Heart right ventricle (tissue), 16 donors: ENCODE measurements at places on chromosomes 7 and 10. TPM values are rescaled to one million over a fixed set of nuclear protein-coding genes. Genes with fewer than 3 reads are reported as not detected.

DNA sequence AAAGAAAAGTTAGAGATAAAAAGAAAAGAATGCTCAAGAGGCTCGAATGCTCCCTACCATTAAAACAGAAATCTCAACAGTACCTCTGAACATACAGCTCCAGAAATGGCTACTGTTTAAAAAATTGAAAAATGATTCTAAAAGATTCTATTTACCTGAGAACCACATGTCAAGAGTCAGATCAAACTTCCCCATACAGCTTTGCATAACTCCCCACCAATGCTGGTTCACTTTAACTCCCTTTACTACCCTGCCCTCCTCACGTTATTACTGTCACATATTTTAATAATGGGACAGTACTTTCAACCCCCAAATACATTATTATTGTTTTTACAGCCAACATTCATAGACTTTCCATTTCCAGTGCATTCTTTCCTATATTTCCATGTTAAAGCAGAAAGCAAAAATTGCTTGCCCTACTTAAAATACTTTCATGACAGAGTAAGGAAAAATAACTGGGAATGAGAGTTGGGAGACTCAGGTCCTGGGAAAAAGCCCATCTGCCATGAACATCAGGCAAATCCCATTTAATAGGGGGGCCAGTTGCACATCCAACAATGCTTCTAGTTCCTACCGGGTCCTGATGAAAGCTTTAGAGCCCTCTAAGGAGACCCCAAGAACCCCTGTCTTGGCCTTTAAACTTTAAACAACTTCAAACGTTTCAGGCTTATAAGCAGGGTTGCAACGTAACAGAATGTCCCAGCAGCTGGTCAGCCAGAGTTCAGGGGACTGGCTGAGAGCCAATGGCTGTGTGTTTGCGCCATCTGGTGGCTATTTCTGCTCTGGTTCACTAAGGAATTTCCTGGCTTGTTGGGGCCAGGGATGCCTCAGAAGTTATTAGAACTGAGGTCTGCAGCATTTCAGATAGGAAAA lies 247.4 kb downstream of the ELMO1 start:
- peak; percentile 73 for DNase-seq

- DNase-seq, result no peak
Observed at GRCh38 chr10:47306387-47307210, 6.6 kb downstream of the GDF10 start.

GRCh38 chr7:108660465-108660864 lies 90.8 kb downstream of the DNAJB9 start:
- DNase-seq, result no peak

- DNase-seq, result no peak
Observed at GRCh38 chr10:62072901-62073300, 171.4 kb downstream of the ARID5B start.

GRCh38 chr7:82699773-82700186 lies 256.2 kb upstream of the CACNA2D1 start:
- no peak for DNase-seq

DNA sequence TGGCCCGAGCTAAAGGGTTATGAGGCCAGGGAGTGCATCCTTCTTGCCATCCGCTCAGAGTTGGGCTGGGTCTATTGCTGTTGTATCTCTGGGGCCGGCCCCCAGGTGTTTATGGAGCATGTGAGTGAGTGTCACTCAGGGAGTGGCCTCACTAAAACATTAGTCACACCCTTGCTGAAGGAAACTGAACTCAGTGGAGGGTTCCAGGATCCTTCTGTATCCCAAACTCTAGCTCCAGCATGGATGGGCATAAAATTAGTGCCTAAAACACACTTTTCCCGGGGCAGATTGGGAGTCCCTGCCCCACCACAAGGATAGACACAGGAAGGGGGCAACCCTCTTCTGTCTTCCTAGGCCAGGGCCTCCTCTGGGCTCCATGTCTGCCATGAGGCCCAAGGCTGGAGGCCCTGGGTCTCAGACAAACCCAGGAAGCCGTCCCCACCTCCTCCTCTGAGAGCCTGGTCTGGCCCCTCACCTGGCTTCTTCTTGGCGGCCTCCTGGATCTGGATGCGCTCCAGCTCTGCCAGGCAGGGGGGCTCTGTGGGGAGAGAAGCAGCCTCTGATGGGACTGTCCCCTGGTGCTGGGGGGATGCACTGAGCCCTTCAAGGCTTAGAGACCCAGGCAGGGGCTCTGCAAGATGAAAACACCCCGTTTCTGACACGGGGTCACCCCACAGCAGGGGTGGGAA lies 24.5 kb downstream of the SPOCK2 start:
- DNase-seq, result no peak

DNA sequence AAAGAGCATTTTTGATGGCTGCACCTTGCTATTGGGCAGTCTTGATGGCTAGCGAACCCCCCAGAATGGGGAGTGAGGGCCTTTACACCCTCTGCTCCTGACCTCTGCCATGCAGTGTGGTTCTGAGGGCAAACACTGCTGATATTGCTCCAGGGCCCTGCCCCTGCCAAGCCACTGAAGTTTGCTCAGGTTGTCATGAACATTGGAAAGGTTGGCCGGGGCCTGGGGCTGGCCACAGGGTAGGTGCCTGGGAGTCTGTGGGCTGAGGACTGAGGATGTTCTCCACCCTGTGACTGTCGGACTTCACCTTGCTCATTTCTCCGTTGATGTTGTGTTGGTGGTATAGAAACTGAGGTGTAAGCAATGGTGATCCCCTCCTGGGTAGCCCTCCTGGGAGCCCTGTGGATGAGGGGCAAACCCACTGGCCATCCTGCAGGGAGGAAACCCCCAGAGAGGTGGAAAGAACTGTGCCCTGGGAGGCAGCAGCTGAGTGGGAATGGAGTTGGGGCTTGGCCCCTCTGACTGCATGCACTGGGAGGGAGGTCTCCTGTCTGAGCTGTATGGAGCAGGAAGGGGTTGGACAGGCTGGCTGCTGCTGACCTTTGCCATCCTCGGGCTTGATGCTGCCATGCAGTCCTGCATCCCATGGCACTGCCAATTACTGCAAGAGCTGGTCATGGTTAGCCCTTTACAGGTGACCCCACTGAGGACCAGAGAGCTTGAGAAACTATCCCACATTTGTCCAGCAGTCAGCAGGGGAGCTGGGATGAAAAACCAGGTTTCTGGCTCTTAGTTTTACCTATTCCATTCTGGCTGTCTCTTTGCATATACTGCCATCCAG lies 77.1 kb downstream of the SH2D4B start:
- no peak for DNase-seq

FAM241B gene
- total RNA-seq, result 4.9 TPM

DNA sequence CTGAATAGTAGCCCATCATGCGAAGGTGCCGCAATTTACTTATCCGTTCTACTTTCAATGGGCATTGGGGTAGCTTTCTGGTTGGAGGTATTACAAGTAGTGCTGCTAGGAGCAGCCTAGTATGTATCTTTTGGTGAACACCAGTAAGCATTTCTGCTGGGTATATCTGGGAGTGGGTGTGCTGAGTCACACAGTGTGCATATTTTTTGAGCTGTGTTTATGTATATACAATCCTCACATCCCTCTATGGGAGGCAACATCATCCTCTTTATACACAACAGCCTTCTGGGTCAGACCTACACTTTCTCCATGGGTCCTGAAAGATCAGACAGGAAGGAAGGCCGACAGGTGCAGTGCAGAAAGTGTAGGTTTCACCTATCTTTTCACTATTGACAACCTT lies 36.3 kb downstream of the PYROXD2 start:
- no peak for DNase-seq

HSPA12A gene
- total RNA-seq, result 17.6 TPM

RPEL1 gene
- not detected for total RNA-seq

GRCh38 chr10:71838264-71839211 lies 12.5 kb downstream of the PSAP start:
- no peak for DNase-seq

DNA sequence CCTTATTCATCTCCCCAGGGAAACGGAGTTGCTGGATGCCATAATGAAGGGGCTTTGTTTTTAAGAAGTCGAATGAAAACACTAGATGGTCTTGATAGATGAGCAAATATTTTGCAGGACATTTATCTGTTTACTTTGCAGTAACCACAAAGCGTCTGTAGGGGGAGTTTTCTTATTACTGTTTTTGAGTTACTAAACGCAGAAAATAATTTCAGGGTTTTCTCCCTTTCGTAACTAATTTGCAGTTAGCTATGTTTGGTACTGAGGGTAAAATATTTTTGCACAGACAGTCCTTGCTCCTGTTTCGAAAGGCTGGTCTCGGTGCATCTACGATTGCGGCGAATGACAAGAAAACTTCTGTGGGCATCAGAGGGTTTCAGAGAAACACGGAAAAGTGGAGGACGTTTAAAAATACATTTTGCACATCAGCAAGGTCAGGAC lies 505.6 kb upstream of the MKI67 start:
- peak; percentile 41 for DNase-seq

DNA sequence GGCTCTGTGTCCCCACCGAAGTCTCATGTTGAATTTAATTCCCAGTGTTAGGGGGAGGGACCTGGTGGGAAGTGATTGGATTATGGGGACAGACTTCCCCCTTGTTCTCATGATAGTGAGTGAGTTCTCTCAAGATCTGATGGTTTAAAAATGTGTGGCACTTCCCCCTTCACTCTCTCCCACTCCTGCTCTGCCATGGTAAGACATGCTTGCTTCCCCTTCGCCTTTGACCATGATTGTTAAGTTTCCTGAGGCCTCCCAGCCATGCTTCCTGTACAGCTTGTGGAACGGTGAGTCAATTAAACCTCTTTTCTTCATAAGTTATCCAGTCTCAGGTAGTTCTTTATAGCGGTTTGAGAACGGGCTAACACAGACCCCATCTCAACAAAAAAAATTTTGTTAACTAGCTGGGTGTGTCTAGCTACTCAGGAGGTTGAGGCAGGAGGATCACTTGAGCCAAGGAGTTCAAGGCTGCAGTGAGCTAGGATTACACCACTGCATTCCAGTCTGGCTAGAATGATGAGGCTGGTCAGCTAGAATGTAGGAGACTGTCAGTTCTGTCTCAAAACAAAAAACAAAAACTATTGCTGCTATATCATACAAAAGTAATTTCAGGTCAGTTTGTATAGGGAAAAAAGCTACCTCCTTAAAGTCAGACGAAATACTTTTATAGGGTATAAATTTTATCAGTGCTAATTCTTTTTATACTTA lies 57.7 kb downstream of the ATAD1 start:
- DNase-seq, result no peak

- DNase-seq, result no peak
Observed at GRCh38 chr10:32893434-32893833, 64.6 kb downstream of the ITGB1 start.

GRCh38 chr7:16071246-16071857 lies 350.0 kb downstream of the CRPPA start:
- no peak for DNase-seq

GRCh38 chr7:159017741-159018140 lies 126.9 kb downstream of the VIPR2 start:
- DNase-seq, result no peak

- no peak for DNase-seq
Observed at GRCh38 chr10:124157271-124157681, 63.9 kb upstream of the CHST15 start.

DNA sequence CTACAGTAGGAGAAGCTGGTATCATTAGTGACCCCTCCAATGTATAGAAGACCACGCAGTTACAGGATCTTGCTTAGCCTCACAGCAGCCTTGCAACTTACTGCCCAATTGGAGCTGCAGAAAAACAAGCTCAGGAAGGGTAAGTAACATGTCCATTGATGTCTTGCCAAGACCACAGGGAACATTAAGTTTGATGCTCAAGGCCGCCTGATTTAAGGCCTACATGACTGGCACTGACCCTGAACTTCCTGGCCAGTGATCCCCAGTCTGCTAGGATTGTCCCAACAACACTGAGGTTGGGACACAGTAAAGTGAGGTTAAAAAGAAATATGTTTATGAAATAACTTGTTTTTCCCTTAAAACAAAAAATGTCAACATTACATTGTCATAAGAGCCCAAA lies 6.8 kb upstream of the GDF2 start:
- DNase-seq, result no peak

C10orf105 gene
- 0.07 TPM for total RNA-seq

DNA sequence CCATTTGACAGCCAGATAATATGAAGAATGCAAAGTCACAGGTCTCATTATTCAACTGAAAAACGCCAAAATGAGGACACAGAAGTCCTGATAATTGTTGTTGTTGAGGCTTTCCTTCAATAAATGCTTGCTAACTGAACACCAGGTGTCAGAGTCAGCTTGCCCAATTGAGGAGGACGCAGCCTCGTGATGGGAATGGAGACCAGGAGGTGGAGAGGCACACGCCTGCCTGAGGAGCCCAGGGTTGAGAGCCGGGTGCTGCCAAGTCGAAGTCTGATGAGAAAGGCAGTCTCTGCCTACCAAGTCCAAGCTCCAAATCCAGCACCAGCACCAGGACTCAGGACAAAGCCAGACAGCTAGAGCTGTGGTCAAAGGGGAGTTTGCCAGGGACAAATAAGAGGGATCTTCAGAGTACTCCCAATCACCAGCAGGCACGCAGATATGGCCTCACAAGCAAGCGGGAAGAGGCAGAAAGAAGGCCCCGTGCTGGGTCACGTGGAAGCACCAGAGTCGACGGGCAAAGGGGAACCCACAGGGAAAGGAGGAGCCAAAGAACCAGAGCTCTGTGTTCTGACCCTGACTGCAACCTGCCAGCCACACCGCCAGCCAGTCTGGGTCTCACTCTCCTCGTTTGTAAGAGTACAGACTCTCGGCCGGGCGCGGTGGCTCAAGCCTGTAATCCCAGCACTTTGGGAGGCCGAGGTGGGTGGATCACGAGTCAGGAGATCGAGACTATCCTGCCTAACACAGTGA lies 47.6 kb downstream of the VOPP1 start:
- DNase-seq, result no peak
